Activated naive CD4-positive, alpha-beta T cell treated with Interleukin-2 at 50 U/mL for 16 hours (primary cell): ENCODE measurements at places on chromosomes 7 and 10.

- no peak for DNase-seq
Observed at GRCh38 chr10:102641402-102641801, 2.9 kb upstream of the TRIM8 start.

- no peak for DNase-seq
Observed at GRCh38 chr7:21938463-21938862, 7.2 kb downstream of the CDCA7L start.

DNA sequence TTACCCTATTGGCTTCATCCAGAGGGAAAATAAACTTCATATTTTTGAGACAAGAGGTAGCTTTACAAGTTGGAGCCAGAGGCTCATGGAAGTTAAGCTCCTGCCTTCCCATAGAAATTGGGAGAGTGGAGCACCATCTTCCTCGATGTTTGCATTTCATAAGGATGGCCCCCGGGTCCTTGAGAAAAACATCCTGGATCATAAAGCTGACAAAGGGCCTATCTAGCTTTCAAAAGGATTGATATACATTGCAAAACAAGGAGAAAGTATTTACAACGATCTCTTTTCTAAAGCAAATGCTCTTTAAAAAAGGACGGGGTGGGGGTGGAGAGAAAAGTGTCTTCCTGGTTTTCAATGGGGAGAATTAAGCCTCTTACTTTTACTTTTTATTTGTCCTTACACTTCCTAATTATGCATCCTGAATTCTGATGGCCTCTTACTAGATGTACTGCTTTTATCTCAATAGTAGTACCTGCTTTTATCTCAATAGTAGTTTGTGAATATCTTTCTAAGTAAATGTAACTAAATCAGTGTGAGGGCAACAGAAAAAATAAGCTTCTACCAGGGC, 65.6 kb downstream of the PTPRZ1 start:
- DNase-seq = no peak

DNA sequence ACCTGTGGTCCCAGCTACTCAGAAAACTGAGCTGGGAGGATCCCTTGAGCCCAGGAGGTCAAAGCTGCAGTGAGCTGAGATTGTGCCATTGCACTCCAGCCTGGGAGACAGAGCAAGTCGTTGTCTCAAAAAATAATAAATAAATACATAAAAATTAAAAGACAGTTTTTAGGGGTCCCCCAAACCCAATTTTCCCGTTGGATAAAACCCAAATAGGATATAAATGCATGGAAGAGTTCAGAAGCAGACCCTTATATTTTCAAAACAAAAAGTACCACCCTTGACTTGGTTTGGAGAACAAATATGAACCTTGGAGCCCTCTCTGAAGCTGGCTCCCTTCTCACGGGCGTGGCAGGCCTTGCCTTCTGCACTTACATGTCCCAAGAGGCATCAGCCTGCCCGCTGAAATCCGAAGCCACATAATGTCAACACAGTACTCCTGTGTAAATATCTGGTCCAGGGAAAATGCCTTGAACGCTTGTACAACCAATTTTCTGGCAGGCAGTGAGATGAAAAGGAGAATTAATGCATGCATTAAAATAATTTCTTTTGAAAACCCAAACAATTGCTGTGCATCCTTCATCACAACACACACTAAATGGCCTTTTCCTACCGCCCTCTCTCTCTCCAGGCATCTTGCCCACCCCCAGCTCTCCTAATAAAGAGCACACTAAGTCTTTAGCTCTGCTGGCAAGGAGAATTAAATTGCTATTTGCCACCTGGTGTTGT, 46.4 kb upstream of the PARD3 start:
- DNase-seq = no peak

DNA sequence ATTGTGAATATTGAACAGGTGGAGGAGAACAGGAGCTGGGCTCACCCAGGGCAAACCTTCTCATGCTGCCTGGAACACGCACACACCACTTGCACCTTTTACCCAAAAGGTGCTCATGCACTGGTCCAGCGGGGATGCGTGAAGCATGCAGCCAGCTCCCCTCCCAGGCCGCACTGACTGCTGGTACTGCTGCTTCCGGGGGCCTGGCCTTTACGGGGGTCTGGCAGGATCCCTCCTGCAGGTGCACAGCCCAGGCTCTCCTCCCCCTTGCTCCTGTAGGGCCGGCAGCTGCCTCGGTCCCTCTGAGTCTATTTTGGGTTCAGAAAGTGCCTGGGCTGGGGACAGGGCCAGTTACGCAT, 221.7 kb downstream of the DNAJB6 start:
- DNase-seq = no peak

- DNase-seq = no peak
Observed at GRCh38 chr10:133294189-133294588, 14.5 kb downstream of the TUBGCP2 start.

DNA sequence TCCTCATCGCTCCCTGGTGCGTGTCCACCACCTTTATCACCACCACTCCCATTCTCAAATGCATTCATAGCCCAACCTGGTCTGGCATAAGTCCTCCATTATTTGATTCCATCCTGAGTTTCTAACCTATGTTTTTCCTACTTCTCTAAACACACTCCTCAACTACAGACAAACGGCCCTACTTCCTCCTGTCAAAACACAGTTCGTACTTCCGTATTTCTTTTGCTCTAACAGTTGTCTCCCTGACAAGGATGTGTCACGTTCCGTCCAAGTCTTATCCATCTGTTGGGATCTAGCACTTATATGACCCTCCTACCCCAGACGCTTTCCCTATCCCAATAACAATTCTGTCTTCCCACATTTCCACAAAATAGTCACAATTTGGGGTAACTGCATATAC, 46.8 kb downstream of the DOCK4 start:
- no peak for DNase-seq

- no peak for DNase-seq
Observed at GRCh38 chr7:16594061-16594460, 51.5 kb downstream of the ANKMY2 start.

- no peak for DNase-seq
Observed at GRCh38 chr7:51316666-51317581, at the start of gene COBL. COBL (minus strand) TSS chr7:51316809; CDS start chr7:51316633, 176 bp downstream.

DNA sequence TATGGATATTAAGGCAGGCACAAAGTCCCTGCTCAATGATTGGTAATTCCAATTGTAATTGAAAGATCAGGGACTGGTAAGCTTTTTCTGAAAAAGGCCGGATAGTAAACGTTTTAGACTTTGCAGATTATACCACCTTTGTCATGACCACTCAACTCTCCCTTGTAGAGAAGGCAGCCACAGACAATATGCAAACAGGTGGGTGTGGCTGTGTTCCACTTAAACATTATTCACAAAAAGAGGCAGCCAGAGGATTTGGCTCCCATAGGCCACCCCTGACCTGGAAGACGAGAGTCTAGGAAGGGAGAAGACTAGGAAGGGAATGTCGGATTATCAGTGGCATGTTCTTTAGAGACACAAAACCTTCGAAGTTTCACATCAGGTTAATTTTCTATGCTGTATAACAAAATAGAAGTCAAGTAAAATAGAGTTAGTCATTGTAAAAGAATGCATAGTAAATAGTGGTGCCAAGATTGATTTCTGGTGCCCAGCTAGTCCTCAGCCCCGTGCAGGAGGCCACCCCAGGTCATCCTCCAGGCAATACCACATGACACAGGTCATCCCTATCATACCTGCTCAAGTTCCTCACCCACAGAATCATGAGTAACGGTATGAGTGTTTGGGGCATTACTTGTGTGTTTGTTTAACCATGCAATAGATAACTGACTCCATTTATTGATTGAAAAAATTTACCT, 193.8 kb downstream of the PLPP4 start:
- DNase-seq = no peak

- no peak for DNase-seq
Observed at GRCh38 chr7:106346167-106346677, 61.4 kb upstream of the NAMPT start.

DNA sequence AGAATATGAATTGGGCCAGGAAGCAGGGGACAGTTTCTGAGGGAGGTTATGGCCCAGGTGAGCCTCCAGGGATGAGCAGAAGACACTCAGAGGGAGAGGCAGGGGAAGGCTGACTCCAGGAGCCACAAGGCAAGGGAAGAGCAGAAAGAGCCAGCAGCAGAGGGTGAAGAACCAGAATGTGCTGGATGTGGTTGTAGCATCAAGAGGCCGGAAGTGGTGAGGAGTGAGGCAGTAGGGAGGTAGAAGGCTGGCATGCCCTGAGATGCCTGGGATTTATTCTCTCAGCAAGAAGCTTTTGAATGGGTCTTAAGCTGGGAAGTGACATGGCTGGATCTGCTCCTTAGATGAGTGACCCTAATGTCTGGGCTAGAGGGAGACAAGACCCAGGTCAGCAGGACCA, 311.7 kb downstream of the DOCK4 start:
- DNase-seq = no peak

- DNase-seq = no peak
Observed at GRCh38 chr10:118033905-118034304, 12.8 kb downstream of the RAB11FIP2 start.

DNA sequence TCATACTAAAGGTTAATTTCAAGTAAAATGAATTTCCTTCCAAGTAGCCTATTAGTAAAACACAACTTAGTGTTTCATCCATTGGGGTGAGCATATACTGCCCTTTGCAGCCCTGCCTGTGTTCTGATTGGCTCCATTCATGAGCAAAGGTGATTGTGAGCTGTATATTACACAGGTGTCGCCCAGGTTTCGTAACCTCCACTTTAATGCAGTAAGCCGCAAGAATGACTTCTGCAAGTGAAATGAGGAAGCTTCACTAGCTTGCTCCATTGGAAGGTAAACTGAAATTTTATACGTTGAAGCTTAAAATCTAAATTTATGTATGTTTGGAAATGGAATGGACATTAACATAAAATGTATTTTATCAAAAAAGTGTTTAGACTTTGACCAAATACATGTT, 24.4 kb downstream of the MTURN start:
- no peak for DNase-seq

DNA sequence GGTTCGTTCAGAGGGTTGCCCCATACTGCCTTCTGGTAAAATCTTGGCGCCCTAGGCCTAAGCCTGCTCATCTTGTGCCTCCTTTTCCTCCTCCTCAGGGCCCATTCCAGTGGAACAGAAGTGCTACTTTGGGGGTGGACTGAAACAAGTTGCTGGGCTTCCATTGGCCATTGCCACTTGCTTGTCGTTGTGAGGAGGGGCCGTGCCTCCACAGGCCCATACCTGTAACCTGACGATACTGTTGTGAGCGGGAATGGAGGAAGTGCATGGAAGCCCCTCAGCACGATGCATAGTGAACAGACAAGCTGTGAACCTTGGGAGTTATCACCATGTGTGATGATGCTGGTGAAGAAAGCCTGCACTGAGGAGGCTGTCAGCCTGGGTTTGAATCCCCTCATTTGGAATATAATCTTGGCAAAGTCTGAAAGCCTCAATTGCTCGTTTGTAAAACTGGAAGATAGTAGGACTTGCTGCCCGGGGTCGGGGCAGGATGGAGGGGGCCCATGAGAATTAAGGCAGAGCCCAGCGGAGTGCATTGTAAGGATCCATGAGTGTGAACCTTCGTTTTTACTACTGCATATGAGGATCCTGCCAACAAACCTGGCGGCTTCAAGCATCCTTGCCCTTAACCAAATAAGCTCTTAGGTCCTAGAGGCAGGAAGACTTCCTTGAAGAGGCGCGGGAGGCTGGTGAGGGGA, 671 bp upstream of the PAPSS2 start:
- DNase-seq = no peak

- no peak for DNase-seq
Observed at GRCh38 chr7:80902716-80903308, 16.0 kb downstream of the SEMA3C start.

DNA sequence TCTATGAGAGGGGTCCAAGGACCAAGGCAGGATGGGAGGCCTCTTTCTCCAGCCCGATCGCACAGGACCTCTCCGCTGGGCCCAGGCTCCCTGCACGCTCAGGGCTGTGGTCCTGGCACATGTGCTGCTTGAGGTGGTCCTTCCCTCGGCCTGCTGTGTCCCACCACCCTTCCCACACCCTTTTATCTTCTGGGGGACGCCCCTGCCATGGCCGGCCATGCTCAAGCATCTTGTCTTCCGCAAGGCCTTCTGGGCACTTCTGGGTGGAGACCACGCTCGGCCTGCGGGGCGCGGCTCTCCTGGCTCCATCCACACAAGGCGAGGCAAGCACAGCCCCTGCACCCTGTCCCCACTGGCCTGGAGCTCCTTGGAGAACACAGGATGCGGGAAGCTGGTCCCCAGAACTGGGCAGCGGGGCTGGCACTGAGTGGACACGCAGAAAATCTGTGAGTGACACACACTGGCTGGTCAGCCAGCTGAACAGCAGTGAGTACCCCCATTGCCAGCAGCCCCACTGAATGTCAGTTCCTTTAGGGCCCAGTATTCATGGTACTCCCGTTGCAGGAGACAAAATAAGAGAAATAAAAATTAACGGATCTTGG, 115.9 kb downstream of the TCERG1L start:
- no peak for DNase-seq

GRCh38 chr7:55423891-55424290, 58.8 kb downstream of the LANCL2 start:
- no peak for DNase-seq

DNA sequence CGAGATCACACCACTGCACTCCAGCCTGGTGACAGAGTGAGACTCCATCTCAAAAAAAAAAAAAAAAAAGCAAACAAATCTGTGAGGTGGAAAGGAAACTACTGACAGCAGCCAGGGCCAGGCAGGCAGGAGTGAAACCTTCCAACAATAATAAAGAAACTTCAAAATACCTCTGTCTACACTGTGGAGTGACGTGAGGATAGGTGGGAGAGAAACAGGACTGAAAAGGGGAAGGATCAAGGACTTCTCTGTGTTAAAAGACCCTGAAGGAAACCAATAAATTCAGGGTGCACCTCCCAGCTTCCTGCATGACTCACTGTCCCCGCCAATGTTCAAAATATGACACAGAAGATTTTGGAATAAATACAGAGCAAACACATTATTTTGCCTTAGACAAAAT, 82.9 kb downstream of the KIAA1549 start:
- no peak for DNase-seq

- no peak for DNase-seq
Observed at GRCh38 chr10:93435621-93436397, 46.3 kb downstream of the MYOF start.

DNA sequence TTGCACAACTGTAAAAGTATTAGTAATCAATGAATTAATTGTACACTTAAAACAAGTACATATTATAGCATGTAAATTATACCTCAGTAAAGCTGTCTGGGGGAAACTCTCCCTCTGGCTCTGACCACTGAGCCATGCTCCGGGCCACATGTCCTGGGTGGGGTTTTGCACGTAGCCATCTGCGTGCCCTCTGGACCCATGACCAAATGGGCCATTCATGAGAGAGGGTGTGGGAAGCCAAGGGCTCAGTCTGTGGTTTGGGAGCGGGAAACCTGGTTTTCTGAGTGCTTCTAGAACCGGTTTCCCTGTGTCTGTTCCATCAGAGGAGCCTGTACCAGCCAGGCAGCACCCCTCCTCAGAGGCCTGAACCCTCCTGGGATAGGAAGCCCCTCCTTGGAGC, 143.2 kb downstream of the SH3PXD2A start:
- no peak for DNase-seq

DNA sequence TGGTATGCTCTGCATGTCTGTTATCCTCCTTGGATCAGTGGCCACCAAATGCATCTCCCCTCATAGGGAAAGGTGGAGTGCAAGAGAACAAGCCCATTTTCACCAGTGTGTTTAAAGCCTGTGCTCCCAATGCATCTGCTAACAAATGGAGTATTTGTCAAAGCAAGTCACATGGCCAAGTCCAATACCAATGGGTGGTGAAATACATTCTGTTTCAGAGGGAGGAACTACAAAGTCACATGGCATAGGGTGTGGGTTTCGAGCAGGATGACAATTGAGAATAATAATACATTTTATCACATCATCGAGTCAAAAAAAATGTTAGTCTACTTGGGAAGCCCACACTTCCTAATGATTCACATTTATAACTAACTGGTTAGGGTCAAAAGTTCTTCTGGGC, 62.7 kb downstream of the SUGCT start:
- DNase-seq = no peak
